ENCODE measurements at places on chromosomes 2 and 18. TPM values are rescaled to one million over a fixed set of nuclear protein-coding genes. Genes with fewer than 3 reads are reported as not detected.
A peak's percentile ranks its signal among the peaks of the same experiment; 100 is the strongest.

Gene SPDYA
- total RNA-seq = 0.75 TPM

DNA sequence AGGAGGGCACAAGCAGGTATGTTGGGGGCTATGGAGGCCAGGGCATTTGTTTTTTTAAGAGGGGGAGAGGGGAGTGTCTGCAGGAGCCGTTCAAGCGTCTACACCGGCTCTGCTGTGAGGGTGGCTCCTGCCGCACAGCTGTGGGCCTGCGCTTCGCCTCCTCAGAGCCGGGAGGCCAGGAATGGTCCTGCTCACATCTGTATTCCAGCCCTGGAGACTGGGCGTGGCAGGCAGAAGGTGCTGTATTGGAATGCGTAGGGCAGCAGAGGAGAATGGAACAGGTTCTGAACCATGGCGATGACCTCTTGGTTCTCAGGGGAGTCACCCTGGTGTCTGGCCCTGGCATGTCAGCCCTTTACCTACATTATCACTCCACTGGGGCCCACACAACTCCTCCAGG is 26.8 kb upstream of the INHBB start:
- no peak for DNase-seq

Gene G6PC2
- total RNA-seq = not detected

- DNase-seq = peak; percentile 31
Measured at GRCh38 chr2:160321006-160321405, 120.9 kb upstream of the ITGB6 start.

Gene NRP2
- 19.9 TPM for total RNA-seq

Gene XIRP2
- 82.2 TPM for total RNA-seq

GRCh38 chr2:179248024-179248348 is 16.6 kb downstream of the SESTD1 start:
- no peak for DNase-seq

- DNase-seq = peak; percentile 86
Measured at GRCh38 chr2:233349005-233349998, 5.0 kb upstream of the DGKD start.

DNA sequence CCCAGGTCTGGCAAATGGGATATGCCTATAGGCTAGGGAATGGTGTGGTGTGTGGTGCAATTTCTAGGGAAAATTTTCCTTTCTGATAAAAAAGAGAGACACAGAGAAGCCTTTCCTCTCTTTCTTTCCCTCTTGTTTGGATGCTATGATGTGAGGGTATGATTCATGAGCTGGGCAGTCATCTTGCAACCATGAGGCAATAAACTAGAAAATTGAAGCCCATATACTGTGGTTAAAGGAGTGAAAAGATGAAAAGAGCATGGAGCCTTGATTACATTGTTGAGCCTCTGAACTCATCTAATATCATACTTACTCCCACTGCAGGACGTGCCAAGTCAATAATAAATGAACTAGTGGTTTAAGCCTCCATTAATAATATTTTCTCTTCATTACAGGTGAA is 215.6 kb downstream of the HAUS1 start:
- no peak for DNase-seq

DNA sequence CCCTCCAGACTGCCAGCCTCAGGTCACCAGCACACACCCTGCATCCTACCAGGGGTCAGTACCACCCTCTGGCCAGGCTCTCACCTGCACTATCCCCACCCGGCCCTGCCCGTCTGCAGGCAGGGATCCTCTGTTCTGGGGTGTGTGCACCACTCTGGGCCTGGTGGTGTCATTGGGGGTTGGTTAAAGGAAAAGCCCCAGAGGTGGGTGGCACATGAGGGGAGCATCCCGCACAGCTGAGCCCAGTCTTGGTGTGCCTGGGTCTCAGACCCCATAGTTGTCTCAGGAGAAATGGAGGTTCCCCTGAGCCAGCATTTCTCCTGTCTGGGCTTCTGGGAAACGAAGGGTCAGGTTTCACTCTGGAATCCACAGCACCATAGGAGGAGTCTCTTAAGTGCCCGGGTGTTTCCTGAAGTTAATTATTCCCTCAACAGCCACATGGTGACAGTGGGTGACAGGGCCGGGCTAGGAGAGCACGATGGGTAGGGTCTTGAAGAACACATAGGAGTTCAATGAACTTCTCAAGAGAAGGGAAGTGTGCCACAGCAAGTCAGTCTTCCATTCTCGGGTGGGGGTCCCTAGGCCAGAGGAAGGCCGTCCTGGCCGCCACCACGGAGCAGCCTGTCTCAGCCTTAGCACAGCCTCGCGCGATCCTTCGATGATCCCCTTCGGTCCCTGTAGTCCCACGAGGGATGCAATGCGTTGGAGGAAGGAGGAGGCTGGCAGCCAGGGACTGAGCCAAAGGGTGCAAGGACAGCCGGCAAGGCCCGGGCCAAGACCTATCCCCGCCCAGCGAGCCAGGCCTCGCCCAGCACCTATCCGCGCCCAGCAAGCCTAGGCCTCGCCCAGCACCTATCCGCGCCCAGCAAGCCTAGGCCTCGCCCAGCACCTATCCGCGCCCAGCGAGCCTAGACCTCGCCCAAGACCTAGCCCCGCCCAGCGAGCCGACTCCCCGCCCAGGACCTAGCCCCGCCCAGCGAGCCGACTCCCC is 1.1 kb upstream of the FARP2 start:
- DNase-seq = peak; percentile 70

- DNase-seq = no peak
Measured at GRCh38 chr2:106184394-106184793, 9.7 kb downstream of the UXS1 start.

DNA sequence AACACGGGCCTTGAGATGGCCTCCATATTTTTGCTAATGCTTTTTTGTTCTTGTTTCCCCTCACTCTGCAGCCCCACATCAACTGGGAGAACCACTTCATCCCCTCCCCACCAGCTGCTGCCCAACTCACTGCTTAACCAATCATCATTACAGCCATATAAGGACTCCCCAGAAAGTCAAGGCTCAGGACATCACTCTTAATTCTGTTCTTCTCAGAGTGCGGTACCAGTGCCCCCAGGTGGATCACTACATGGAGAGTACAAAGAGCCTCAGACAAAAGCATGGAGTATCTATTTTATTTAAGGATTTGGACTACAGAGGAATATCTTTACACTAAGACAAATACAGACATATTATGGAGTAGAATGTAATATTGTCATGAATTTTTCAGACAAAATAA is 340.6 kb downstream of the PAX3 start:
- no peak for DNase-seq

Gene GRP
- total RNA-seq = not detected

Gene MFSD2B
- total RNA-seq = 0.18 TPM

Gene VWA3B
- total RNA-seq = 0.13 TPM

GRCh38 chr18:58178511-58178910 is 134.5 kb downstream of the NEDD4L start:
- no peak for DNase-seq

Gene ABHD1
- total RNA-seq = 0.09 TPM

Gene RNF149
- total RNA-seq = 33.3 TPM

- no peak for DNase-seq
Measured at GRCh38 chr18:38047820-38048219, 482.2 kb upstream of the CELF4 start.

DNA sequence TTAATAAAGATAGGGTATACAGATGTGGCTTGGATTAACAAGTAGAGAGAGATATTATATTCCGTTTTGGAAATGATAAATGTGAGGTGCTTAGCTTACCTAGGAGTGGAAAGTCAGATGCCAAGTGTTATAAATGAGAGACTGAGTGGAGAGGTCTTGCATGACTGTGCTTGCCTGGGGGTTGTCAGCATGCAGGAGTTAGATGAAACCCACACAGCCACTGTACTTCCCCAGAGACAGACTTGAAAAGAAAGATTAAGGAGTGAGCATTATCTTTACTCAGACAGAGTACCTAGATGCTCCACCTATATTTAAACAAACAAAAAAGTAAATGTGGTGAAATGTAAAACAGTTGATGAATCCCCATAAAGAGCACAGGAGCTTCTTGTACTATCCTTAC is 482.7 kb downstream of the RIT2 start:
- DNase-seq = no peak

Gene CERS6
- 37.3 TPM for total RNA-seq

DNA sequence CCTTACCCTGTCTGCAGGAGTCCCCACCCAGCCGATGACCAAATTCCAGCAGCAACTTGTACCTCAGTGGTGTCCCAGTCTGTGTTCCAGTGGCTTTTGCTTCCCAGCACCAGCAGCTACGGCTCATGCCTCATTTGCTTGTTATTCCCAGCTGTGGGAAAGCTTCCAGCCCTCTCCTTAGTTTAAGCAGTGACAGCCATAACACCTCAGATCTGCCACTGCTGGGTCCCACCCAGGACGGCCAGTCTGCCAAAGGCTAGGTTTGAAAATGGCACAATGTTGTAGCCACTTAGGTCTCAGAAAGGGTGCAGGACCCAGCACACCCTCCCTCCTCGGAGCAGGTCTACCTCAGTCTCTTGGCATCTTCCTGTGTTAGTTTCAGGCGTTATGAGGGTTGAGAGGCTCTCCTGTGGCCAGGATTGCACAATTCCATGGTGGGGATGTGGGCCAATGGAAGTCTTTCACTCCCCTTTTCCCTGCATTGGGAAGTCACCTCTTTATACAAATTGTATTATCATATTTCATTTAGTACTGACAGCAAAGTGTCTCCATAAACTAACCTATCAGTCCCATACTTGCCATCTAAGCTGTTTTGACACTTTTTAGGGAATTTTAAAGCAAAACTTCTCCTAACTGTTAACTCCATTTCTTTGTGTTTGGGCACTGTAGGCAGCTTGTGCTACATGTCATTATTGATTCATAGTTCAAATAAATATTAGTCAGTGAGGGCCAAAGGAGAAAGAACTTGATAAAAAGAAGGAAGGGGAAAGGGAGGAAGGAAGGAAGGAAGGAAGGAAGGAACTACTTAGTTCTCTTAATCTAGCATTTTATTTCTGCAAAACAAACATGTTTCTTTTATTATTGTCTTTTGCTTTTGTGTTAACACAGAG is 62.9 kb upstream of the FAM110C start:
- DNase-seq = no peak

DNA sequence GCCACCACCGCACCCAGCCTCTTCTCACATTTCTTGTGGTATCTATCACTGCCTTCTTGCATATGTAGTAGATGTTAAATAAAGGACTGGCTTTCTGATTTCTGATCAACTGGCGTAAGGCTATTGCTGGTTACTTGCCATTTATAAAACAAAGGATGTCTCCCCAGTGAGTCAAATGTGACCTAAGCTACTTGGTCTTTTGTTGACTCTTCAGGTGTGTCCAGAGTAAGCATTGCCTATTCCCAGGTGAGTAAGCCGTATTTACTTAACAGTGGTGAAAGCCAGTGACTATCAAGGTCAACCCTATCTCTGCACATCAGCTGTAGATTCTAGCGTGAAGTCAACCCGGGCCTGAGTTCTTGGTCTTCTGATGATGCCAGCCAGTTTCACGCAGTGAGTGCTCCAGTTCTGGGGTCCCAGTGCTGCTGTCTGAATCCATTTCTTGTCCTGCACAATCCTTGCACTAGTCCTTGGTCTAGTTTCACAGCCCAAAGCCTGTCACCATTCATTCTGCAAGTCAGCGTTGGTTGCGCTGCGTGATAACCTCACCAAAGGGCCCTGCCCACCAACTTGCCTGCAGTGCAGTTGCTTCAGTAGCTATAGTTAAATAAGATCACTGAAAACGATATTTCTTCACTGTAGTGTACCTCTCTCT is 120.2 kb downstream of the GBX2 start:
- DNase-seq = no peak

GRCh38 chr2:8400196-8400595 is 281.7 kb upstream of the ID2 start:
- no peak for DNase-seq

GRCh38 chr18:10412933-10413332 is 41.5 kb upstream of the APCDD1 start:
- DNase-seq = no peak

Gene NEMP2
- 7.1 TPM for total RNA-seq

- no peak for DNase-seq
Measured at GRCh38 chr18:42401131-42401673, 446.2 kb downstream of the PIK3C3 start.

Gene DNER
- 1.9 TPM for total RNA-seq

GRCh38 chr2:132419941-132420340 is 3.3 kb downstream of the GPR39 start:
- DNase-seq = no peak

GRCh38 chr2:71190656-71191569 is 36.0 kb downstream of the PAIP2B start:
- peak; percentile 74 for DNase-seq
